Right atrium auricular region (tissue), 2 donors: ENCODE measurements at places on chromosomes 7 and 10.

DNA sequence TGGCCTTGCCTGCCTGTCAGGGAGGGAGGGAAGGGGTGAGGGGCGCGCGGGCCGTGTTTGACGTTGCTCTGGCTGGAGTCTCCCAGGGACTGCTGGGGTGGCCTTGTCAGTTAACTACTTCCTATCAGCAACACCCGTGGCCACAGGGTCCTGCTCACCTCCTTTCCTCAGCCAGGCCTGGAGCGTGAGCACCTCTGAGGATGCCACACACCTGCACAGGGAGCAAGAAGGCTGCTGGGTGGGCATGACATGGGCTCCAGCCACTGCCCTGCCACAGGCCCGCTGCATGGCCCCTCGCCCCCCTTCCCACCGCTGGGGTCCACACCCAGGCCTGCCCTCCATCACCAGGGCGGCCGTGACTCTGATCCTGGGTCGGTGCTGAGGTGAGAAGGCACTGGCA is 212.4 kb downstream of the ELFN1 start:
- no peak for DNase-seq

GRCh38 chr7:158549616-158550393 is 37.8 kb downstream of the PTPRN2 start:
- no peak for DNase-seq

DNA sequence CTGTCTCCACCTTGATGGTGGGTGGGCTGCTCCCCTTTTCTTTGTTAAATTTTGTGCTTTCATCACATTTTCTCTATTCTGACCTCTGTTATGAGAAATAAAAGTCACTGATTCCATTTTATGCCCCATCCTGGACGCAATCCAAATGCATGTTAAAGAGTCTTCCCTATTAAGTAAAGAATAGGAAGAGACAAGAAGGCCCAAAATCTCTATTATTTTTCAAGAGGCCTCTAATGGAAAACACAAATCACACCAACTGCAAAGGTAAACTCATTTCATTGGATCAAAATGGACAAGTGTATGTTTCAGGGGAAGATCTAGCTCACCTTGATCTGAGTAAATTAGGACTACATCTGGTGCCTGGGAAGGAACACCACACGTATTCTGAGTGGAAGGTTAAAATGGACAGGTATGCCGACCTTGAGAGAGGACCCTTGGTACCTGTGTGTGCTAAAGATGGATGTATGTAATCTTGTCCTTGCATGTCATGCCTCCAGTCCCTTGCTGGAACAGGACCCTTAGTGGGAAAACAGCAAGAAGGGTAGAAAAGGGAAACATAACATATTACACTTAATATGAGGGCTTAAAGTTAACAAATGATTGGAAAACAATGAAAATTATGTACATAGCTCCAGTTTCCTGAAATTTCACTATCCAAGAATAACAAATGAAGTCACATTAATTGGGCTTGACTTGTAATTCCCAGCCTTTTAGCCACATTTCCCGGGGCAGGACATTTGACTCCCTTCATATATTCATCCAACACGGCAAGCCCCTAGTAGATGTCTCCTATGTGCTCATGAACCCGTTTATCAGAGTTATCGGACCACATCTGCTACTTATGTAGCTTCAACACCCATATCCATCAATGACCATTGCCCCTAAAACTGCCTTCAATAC is 7.6 kb downstream of the IFIT2 start:
- DNase-seq = no peak

DNA sequence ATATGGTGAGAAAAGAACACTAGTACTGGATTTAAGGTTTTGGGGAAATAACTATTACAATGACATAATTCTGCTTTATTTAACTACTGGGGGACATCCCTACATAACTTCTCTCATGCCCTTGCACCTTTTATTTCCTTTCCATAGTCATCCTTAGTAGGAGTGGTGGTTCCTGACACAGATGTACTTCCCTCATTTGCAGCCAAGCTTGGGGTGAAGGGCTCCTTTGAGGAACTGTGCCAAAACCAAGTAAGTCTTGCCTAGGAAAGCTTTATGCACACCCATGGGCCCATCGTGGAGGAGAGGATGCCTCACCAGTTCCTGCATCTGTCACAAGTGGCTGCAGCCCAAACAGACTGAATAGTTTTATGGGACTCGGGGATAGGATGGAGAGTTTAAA is 20.6 kb downstream of the ZDHHC6 start:
- no peak for DNase-seq

DNA sequence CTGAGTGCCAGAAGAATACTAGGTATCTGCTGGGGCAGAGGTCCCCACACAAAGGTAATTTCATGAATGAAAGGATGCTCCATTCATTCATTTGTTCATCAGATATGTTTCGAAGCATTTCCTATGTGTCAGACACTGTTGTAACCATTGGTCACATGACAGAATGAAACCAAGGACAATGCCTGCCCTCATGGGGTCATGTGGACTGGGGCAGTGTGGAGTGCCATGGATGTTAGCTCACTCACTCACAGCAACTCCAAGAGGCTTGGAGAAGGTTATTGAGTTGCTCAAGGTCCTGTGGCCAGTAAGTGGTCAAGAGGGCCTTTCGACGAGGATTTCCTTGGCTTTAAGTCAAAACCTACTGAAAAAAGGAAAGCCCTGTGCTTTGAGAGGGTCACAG is 223.5 kb downstream of the ARHGAP12 start:
- no peak for DNase-seq

DNA sequence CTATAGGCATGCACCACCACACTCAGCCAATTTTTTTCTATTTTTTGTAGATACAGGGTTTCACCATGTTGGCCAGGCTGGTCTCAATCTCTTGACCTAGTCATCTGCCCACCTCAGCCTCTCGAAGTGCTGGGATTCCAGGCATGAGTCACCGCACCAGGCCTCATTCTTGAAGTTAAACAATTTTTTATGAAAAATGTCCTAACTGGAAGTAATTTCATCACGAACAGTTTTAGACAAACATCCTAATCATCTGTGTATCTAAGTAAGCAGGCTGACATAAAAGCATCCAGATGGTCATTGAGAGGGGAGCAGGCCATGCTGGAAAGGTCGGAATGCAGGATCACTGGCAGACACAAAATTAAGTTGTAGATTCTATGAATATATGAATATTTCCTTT is 269.1 kb downstream of the ZMYND11 start:
- DNase-seq = no peak

DNA sequence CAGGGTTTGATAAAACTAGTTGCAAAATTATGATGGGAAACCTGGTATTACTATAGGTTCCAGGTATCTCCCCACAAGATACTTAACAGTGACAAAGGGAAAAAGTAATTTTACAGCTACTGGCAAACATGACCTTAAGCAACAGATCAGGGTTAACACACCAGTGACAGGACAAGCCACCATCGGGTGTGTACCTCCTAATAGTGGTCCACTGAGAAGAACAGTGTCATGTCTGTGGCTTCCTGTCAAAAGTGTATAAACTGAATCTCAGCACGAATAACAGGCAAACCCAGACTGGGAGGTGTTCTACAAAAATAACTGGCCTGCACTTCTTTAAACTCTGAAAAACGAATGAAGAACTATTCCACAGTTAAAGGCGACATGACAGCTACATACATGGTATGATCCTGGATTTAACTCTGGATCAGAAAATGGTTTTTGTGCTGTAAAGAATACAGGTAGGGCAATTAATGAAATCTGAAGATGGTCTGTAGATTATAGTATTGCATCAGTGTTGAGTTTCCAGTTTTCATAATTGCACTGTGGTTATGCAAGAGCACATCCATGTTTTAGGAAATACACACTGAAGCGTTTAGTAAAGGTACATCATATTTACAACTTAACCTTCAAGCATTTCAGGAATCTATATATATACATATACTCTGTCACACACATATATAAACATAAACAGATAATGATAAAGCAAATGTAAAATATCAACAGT is 32.0 kb upstream of the ARMS2 start:
- DNase-seq = no peak

- no peak for DNase-seq
Observed at GRCh38 chr7:37096341-37096740, 352.3 kb downstream of the ELMO1 start.

- DNase-seq = no peak
Observed at GRCh38 chr7:42768045-42768444, 143.8 kb downstream of the C7orf25 start.

DNA sequence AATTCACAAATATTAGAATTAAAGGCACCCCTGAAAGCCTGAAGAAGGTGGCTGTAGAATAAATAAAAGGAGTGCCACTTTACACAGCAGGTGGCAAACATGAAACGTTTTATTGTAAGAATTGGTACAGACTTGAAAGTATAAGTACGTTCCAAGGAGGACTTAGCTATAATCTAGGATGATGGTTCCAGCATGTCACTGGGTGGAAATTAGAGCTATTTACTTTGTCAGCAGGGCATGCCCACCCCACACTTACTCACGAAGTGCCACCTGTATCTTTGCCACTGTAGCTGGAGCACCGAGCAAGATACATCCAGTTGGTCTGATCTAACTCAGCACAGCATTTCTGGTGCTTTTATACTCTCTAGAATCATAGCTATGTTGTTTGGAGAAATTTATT is 97.8 kb downstream of the GRM8 start:
- no peak for DNase-seq

GRCh38 chr10:69710008-69710888 is 80.2 kb downstream of the FAM241B start:
- no peak for DNase-seq

- DNase-seq = no peak
Observed at GRCh38 chr10:99519690-99520039, 13.1 kb upstream of the NKX2-3 start.

- no peak for DNase-seq
Observed at GRCh38 chr7:110647266-110647665, 443.7 kb upstream of the LRRN3 start.

DNA sequence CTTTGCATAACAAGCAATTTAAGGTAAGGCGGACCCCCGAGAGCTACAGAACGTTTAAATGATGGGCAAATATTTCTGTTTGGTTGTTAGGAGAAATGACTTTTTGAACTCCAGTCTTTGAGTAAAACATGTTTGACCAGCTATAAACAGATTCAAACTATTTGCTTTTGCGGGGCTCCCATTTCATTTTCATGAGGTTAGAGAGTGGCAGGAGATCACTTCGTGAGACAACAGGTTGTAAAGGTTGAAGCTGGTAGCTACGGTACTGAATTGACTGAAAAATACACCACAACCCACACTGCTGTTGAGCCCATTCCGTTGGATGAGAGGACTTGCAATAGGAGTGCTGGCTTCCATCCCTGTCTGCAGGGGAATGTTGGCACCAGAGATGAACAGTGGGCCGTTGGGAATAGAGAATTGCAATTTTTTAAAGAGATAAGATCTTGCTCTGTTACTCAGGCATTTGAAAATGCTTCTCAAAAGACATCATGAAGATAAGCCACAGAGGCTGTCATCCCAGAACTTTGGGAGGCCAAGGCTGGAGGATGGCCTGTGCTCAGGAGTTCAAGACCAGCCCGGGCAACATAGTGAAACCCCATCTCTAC is 65.7 kb upstream of the CARD11 start:
- no peak for DNase-seq

- DNase-seq = no peak
Observed at GRCh38 chr10:132593389-132593788, 55.8 kb downstream of the INPP5A start.
